CMK (cell line): ENCODE measurements at places on chromosomes 2 and 18.

- DNase-seq, result no peak
Observed at GRCh38 chr2:38863061-38863695, 12.6 kb downstream of the DHX57 start.

DNA sequence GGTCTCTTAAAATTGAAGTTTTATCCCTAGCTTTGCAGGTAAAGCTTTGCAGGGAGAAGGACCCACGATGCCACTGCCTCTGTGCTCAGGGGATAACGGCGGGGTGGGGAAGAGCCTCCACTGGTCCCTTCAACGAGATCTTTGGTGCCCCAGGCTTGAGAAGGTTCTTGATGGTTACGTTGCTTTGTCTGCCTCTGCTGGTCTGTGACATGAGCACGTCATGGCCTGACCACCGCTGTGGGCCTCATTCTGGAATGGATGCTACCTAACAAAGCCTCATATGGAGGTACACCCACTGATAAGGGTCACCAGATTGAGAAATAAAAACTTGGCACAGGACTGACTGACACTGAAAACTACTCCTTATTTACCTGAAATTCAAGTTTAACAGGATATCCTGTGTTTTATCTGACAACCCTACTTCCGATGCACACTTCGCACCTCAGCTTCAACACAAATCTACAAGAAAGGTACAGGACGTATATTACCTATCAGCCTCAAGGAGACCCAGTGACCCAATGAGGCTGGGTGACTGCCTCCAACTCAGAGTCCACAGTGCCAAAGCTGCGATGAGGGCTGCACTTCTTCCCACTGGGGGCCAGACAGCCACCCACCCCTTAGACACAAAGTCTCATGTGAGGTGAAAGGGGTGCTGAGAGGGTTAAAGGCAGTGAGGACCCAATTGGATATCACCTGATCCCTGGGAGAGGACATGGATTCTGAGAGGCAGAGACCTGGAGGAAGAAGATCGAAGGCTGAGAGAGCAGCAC, 64.9 kb downstream of the EIPR1 start:
- no peak for DNase-seq

DNA sequence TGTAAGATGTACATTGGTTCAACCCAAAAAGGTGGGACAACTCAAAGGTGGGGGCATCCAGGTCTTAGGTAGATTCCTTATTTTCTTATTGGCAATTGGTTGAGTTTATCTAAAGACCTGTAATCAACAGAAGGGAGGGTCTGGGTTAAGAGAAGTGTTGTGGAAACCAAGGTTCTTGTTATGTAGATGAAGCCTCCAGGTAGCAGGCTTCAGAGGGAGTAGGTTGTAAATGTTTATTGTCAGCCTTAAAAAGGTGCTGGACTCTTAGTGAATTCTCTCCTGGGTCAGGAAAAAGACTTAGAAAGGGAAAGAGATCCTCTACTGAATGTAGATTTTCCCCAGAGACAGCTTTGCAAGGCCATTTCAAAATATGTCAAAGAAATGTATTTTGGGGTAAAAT, 125.3 kb upstream of the NDUFV2 start:
- DNase-seq, result no peak

DNA sequence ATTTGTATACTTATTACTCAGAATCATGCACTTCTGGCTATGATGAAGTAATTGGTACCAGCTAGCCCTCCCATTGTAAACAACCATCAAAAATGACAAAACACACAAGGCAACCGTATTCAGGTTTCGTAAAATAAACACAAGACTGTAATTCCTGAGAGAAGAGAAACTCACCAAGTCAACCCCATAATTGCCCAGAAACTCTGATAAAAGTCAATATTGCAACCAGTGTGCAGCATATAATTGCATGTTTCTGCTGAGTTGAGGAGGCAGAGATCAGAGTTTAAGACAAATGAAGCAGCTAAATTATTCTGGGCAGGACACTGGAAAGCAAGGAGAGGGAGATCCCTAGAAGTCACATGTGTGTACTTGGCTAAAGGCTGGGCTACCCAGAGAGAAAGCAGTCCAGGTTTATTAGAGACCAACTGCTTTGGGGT, 90.3 kb downstream of the ROCK2 start:
- no peak for DNase-seq

- DNase-seq, result no peak
Observed at GRCh38 chr2:455015-455705, 167.3 kb upstream of the ALKAL2 start.

DNA sequence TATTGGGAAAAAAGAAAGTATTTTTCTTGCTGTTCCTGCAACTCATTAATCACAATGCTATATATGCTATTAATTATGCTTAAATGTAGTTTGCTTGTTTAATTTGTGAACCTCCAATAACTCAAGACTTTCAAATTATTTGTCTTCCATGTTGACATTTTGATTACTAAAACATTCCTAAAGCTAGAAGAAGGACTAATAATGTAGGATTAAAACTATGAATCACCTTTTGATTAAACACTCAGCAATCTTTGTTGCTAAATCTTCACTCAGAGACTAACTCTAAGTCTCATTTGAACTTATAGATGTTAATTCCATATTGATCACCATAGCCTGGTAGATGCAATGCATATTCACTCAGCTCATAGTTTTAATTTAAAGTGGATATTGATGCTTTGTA, 524.6 kb upstream of the ZEB2 start:
- no peak for DNase-seq

- DNase-seq, result no peak
Observed at GRCh38 chr2:6077585-6077984, 385.4 kb downstream of the SOX11 start.

DNA sequence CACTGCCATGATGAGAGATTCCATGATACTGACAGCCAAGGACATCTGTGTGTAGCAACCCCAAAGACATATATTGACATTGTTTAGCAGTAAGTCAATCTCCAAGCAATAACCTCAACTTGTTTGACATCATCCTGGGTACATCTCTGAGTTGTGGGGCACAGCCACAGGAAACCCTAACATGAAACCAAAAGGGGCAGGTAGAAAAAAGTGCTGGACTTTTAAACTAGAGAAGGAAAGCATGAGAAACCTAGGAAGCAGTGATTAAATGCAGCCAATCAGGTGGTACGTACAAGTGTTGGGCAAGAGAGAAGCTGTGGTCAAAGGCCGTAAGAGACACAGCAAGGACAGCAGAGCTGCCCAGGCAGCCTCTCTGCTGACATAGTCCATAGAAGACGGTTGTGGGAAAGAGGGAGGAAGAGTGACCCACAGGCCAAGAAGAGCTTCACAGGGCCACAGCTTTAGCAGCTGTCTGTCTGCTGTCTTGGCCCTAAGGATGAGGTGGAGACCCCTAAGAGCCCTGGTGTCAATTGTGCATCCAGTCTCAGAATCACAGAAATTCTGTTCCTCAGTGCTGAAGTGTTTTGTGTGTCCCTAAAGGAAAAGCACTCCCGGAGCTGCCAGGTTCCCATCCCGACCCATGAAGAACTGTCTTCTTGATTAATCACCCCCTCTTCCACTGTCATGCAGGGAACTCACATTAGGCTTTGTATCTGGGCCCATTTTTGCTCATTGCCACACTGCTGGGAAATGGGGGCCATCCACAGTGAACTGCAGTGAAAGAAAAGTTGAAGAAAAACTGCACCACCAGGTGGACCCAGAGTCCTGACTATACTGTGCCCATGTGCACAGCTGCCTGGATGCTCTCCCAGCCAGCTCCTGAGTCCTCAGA, 25.4 kb upstream of the CHN1 start:
- no peak for DNase-seq

DNA sequence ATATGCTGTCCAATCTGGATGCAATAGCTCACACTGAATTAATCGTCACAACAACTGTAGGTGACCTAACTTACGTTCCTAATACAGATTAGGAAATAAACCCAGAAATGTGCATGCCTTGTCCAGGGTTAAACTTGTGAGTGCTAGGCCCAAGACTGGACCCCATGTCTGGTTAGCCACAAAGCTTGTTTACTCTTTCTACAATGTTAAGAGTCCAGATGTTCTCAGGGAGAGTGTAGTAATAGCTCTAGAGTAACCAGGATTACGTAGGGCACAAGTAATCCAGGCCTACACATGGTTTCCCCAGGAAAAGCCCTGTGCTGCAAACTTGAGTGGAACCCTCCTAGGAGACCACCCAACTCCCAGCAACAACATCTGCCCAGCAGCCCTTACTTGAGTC, 26.2 kb downstream of the TRIB2 start:
- DNase-seq, result no peak

DNA sequence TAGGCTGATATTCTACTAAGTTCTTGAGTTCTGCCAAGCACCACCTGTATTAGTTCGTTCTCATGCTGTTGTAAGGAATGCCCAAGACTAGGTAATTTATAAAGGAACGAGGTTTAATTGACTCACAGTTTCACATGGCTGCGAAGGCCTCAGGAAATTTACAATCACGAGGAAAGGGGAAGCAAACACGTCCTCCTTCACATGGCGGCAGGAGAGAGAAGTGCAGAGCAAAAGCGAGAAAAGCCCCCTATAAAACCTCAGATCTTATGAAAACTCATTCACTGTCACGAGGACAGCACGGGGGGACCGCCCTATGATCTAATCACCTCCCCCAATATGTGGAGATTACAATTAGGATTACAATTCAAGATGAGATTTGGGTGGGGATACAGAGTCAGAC, 47.7 kb upstream of the YWHAQ start:
- DNase-seq, result no peak

DNA sequence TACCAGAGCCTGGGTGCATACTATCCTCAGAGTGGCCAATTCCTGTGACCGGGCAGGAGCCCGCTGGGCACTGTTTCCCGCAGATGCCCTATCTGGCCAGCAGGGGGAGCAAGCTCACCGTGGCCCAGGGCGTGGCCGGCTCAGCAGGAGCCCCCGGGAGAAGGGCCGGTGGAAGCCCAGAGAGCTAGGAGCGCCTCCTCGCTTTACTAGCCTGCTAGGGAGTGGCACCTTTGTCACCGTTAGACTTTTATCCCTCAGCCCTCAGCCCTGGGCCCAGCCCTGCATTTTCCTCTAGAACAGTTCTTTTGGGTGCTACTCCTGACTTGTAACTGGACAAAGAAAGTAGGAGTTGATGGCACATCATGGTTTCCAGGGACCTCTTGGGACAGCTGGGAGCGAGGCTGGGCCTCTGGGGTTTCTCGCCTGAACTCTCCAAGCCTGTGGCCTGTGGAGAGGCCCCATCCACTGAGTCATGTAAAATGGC, 24.0 kb downstream of the TMEM177 start:
- peak; percentile 38 for DNase-seq

DNA sequence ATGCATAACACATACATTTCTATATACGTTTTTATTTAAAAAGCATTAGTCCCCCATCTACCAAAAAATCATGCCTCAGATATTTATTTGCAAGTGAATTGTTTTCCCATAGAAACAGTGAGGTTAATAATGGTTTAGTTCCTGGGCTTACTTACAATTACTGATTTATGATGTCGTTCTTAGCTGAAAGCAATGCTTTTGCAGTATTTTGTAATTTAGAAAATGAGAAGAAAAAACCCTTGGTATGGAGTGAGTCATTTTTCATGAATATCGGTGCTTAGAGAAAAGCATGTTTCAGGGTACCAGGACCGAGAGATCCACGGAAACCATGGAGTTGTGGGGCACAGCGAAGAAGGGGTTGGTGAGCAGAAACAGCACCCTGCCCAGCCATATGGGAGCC, 12.0 kb upstream of the CDK15 start:
- DNase-seq, result no peak

GRCh38 chr2:10430886-10431622, 17.1 kb downstream of the ODC1 start:
- no peak for DNase-seq

- DNase-seq, result no peak
Observed at GRCh38 chr2:241154915-241155314, 4.6 kb downstream of the PPP1R7 start.

GRCh38 chr2:237547841-237548416, 18.4 kb upstream of the PRLH start:
- DNase-seq, result no peak

DNA sequence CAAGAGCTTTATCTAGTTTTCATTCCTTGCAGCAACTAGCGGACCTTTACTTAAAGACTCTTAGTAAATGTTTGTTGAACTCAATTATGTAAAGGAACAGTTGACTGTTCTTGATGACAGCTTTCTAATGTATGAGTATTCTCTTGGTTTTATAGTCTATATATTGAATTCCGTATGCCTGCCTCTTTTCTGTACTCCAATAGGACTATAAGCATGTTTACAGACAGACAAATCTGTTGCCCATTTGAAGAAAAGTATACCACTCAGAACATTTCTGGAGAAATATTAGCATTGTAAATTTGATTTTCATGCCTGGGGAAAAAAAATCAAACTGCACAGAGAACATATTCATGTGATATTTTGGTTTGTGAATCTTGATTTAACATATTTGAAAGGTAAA, 109.5 kb downstream of the LRRTM1 start:
- DNase-seq, result no peak

- DNase-seq, result no peak
Observed at GRCh38 chr2:219868635-219869034, 241.2 kb downstream of the SLC4A3 start.

DNA sequence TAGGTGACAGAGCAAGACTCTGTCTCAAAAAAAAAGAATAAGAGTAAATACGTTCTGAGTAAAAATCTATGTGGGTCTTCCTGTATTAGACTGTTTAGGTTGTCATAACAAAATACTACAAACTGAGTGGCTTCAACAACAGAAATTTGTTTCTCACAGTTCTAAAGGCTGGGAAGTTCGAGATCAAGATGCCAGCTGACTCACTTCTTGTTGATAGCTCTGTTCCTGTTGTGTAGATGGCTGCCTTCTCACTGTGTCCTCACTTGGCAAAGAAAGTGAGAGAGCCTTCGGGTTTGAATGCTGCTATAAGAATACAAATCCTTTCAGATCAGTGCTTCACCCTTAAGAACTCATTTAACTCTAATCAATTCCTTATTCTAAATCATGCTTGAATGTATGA, 430.0 kb upstream of the VWC2L start:
- DNase-seq, result no peak

DNA sequence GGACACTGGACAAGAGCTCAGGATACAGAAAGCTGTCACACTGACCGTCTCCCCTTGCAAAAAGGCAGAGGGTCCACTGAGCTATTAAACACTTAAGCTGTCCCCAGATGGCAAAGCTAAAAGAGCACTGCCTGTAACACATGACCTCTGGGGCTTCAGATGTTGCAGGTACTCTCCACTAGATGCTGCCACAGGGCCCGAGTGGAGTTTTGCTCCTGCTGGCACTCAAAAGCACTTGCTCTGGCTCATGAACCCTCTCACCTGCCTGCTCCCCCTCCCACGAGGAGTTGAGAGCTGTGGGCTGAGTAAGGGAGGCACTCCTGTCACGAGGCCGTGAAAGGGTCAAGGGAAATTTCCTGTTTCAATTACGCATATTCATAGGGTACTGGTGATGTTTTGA, 227.9 kb downstream of the PRKCE start:
- no peak for DNase-seq

- DNase-seq, result no peak
Observed at GRCh38 chr2:221915926-221916325, 343.8 kb upstream of the EPHA4 start.
